Vagina (tissue), 2 donors: ENCODE measurements at places on chromosomes 16 and 17. TPM values are rescaled to one million over a fixed set of nuclear protein-coding genes. Genes with fewer than 3 reads are reported as not detected.

The RGS9 gene
- 8.1 TPM for total RNA-seq

The CALCOCO2 gene
- 140 TPM for total RNA-seq

The PMP22 gene
- 246 TPM for total RNA-seq

The SHISA6 gene
- 1.5 TPM for total RNA-seq

The SLC46A1 gene
- 13.8 TPM for total RNA-seq

The CBX2 gene
- 5.6 TPM for total RNA-seq

The TMEM238L gene
- 1.2 TPM for total RNA-seq

The CLDN7 gene
- total RNA-seq, result 75.9 TPM

The TTYH2 gene
- 3.4 TPM for total RNA-seq

The UNKL gene
- total RNA-seq, result 32.9 TPM

The CYGB gene
- 30.0 TPM for total RNA-seq

The IL21R gene
- 0.98 TPM for total RNA-seq

The CCL1 gene
- not detected for total RNA-seq

The HS3ST6 gene
- 4.4 TPM for total RNA-seq

The SECTM1 gene
- 37.1 TPM for total RNA-seq

The LRRC37A3 gene
- total RNA-seq, result 9.8 TPM

The CCL8 gene
- total RNA-seq, result 1.5 TPM

The SPATA2L gene
- 16.2 TPM for total RNA-seq

The LRRC37B gene
- total RNA-seq, result 33.6 TPM

The SOST gene
- not detected for total RNA-seq
